ENCODE measurements at places on chromosomes 3 and 15.

GRCh38 chr3:113140876-113141275 is 70.5 kb upstream of the BOC start:
- no peak for DNase-seq

DNA sequence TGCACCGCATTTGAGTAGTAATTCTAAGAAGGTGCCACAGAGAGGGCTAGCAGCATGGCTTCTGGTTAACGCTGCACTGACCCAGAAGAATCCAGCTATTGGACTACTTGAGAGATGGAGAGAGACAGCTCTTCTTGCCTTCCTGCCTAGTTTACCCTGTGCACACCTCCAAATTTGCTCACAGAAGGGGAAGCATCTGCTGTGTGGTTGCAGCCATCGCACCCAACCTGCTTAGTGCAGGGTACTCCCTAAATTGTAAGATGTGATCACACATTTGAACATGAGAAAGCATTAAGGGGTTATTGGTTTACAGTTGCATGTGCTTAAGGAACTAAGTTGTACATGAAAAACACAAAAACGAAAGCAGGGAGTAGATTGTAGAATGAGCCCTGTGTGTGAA is 122.1 kb downstream of the FOXB1 start:
- DNase-seq, result no peak

- no peak for DNase-seq
These were observed 114.8 kb downstream of the OXNAD1 start for GRCh38 chr3:16379838-16380237.

GRCh38 chr3:69368129-69368741 is 17.7 kb downstream of the FRMD4B start:
- DNase-seq, result no peak

- DNase-seq, result peak; percentile 37
These were observed 1.3 kb downstream of the FEM1B start for GRCh38 chr15:68278595-68279405.

- DNase-seq, result no peak
These were observed 81.9 kb upstream of the PLXND1 start for GRCh38 chr3:129688271-129688895.

GRCh38 chr3:6785726-6786125 is 75.2 kb upstream of the GRM7 start:
- DNase-seq, result no peak

DNA sequence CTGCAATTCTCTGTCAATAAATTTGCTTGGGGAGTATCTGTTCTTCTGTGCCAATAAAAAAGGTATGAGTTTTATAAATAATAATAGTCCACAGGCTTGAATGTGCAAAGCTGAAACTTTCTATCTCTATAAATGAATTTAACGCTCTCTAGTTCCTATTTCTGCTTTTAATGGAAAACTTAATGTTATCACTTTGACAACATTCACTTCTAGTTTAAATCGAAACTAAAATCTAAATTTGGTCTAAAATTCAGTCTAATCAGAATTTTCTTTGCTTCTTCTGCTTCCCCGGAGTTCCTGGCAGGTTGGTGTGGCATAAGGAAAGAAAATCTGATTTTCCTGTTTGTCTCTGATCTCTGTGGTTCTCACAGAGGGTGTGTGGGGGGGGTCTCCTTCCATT is 450.1 kb upstream of the TBL1XR1 start:
- no peak for DNase-seq

DNA sequence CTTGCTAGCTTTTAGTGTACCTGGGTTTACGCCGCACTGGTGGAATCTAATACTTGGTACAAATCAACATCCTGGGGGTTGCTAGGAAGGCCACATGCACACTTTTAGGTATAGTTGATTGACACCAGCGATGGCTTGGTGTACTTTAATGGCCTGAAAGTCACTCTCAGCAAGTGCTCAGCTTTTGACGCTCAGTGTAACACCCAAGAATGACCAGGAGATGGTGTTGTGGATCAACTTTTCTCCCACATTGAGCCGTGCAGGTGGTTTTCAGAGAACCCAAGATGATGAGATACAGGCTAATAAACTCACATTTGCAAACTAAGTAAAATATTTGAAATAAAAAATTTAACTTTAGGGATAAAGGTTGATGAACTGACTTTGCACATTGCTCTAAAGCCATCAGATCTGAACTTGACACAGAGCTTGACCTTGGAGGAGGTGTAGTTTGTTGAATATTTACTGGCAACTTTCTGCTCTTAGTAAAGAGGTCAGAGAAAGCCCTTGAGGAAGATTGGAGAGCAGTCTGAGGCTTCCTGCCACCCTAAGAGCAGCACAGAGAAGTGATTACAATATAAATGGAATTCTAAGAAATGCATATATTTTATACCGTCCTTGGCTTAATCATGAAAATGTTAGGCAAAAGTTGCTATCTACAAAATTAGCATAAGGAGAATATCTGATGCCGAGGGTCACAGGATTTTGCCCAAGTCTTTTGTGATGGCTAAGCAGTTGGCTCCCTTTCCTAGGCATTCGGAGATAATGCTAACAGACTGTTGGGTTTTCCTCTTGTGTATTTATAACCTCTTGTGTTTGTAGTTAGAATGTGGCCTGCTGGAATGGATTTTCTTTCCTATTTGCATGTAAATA is 143.4 kb upstream of the RASGRP1 start:
- DNase-seq, result peak; percentile 82

DNA sequence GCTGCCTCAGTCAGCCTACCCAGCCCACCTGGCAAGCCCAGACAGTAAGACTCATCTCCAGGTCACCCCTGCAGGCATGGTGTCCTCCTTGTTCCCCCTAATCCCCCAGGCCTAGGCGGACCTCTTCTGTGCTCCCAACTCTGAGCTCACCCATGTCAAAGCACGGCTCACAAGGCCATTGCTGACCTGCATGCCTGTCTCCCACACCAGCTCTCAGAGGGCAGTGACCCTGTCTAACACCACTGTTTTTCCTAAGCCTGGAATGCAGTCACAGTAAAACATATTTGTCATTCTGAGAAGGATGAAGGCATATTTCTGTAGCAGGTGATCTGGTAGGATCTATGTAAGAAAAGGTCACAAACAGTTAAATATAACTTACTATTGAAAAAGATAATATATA is 110.3 kb upstream of the HACD2 start:
- no peak for DNase-seq

- DNase-seq, result peak; percentile 83
These were observed 62.0 kb upstream of the GCNT3 start for GRCh38 chr15:59549301-59550185.

All from HT-29 (cell line).